ENCODE measurements at places on chromosomes 5 and 9. TPM values are rescaled to one million over a fixed set of nuclear protein-coding genes. Genes with fewer than 3 reads are reported as not detected.
A peak's percentile ranks its signal among the peaks of the same experiment; 100 is the strongest.

DNA sequence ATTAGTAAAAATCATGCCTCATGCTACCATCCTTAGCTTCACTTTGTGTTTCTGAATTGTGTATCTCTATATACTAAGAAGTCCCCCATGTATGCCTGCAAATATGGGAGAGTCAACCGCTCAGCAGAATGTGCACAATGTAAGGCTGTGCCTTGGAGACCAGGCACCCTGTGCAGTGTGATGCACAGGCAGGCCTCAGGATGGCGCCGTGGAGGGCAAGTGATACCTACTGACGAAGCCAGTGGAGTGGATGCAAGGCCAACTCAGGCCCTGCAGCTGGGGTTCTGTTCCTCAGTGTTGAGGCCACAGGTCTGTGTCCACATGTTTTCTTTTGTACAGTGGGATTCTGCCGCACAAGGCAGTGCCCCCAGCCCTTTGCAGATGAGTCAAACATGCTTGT lies 28.4 kb downstream of the SYK start:
- DNase-seq, result peak; percentile 12

- DNase-seq, result no peak
Measured at GRCh38 chr9:122095010-122095767, 2.1 kb upstream of the TTLL11 start.

GRCh38 chr9:8764051-8764450 lies 964.5 kb upstream of the DMAC1 start:
- no peak for DNase-seq

The PLCXD3 gene
- total RNA-seq, result 1.4 TPM

The PCDHB8 gene
- total RNA-seq, result not detected

DNA sequence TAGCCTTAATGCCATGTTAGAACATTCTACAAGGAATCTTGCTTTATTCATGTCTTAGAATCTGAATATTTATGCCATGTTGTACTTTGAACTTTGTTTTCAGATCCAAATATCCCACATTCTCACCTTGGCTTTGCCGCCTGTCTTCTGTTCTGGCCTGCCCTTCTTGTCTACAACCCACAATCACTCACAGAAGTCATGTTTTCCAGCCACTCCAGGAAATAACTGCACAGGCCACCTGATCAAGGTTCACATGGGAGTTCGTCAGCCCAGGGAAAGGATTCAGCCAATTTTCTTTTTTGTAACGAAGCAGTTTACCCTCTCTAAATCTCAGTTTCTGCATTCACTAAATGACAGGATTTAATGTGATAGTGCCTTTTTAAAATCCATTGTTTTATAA lies 70.5 kb downstream of the JAKMIP2 start:
- DNase-seq, result no peak

DNA sequence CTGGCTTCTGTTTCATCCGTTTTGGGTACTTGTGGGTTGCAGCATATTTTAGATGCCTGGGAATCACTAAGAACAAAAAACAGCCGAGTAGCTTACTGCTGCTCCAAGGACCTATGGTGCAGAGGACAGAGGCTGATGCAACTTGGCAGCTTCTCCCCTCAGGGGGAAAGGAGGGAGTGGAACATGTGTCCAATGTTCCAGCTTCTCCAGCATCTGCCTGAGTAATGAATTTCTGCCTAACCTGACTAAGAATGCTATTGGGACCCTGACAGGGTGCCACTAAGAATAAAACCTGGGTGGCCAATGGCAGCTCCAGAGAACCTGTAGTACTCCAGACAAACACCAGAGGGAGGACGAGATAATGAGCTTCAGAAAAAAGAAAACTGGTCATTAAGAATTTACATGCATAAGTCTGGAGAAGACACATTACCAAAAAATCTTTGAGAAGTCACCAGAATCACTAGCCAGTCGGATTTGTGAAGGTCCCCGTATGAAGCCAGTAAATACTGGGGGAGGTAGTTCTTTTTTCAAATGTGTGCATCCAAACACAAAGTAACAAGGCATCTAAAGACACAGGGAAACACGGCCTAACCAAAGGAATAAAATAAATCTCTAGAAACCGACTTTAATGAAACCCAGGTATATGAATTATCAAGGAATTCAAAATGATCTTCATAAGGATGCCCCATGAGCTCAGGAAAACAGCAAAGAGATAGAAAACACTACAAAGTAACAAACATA lies 293.5 kb downstream of the HINT1 start:
- no peak for DNase-seq

GRCh38 chr5:96227957-96228356 lies 205.1 kb downstream of the PCSK1 start:
- DNase-seq, result no peak

DNA sequence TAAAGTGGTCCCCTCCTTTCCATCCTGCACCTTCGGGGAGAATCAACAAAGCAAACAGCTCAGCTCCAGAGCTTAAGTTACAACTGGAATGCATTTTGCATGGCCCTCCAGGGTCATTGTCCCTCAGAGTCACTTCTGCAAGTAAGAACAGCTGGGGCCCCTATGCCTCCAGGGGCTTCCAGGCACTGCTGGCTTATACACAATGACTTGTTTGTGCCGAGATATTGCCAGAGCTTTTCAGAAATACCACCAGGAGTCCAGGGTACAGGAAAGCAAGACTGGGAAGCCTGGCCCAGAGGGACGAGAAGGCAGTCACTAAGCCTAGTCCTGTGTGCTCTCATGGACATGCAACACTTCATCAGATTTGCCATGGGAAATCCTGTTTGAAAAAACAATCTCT lies 11.3 kb downstream of the FRMD3 start:
- no peak for DNase-seq

- no peak for DNase-seq
Measured at GRCh38 chr9:74630228-74630627, 133.1 kb downstream of the RORB start.

GRCh38 chr9:122056484-122056883 lies 36.6 kb downstream of the TTLL11 start:
- no peak for DNase-seq

The BTNL3 gene
- total RNA-seq, result 0.79 TPM

The DMRT3 gene
- not detected for total RNA-seq

GRCh38 chr9:126700903-126701812 lies 87.4 kb downstream of the LMX1B start:
- DNase-seq, result no peak

- no peak for DNase-seq
Measured at GRCh38 chr5:68290847-68291246, 75.3 kb downstream of the PIK3R1 start.

DNA sequence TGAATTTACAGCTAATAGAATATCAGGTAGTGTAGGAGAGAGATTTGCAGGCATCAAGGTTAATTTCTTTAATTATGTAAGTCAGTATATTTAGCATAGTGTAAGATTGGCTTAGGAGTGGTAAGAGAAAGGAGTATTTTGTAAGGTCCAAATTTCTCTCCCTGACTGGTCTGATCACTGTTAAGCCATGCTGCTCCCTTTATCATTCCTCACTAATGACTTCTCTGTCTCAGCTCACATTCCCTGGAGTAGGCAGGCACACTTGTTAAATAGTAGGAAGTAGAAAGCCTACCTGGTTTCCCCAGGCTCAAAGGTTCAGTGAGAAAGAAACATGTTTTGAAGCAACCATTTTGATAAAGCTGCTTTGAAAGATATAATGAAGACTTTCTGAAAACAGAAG lies 90.7 kb downstream of the SMIM15 start:
- DNase-seq, result no peak

DNA sequence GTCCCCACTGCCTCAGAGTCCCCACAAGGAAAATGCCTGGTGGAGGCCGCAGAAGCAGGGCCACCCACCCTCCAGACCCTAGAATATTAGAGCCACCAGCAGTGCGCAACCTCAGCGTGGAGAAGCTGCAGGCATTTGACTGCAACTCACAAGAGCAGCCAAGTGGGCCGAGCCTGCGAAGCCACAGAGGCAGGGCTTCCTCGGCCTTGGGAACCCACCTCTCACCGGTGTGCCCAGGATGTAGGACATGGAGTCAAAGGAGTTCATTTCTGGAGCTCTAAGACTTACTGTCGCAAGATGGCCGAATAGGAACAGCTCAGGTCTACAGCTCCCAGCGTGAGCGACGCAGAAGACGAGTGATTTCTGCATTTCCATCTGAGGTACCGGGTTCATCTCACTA lies 397.9 kb upstream of the PIK3R1 start:
- DNase-seq, result no peak

The ARHGEF37 gene
- total RNA-seq, result 4.3 TPM

GRCh38 chr5:38724301-38725030 lies 121.3 kb upstream of the OSMR start:
- no peak for DNase-seq

GRCh38 chr9:129282731-129283211 lies 104.7 kb upstream of the IER5L start:
- DNase-seq, result peak; percentile 62

DNA sequence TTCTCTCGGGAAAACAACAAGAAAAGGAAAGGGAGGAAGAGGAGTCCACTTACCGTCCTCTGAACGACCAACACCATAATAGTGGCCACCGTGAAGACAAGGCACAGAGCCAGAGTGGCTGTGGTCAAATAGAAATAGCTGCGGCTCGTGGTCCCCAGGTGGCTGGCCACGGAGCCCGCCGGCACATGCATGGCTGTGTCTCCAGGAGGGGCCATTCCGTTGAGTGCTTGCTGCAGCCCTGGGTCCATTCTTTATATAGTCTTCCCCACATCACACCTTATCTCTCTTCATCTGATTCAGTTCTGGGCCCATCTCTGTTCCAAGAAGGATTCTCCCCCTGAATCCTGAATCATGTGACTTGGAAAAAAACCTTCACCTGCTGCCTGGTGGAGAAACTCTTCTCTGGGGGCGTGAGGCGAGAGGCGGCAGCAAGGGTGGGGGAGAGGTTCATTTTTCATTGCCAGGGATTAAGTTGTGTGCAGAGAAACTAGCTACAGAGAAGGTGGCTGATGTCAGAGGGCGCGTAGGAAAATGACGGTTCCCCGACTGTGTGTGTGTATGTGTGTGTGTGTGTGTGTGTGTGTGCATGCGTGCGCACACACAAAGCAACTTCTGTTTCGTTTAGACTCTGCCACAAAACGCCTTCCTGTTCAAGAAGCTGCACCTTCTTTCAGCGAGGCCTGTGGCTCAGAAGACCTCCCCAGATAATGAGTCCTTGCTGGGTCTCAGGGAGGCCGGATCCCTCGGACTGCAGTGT lies at the start of gene TNFSF8:
TSS of gene TNFSF8 (minus strand) at position 536 of the 757 bp plus-strand sequence. CDS start at position 248, 288 bp downstream.
- peak; percentile 55 for DNase-seq

DNA sequence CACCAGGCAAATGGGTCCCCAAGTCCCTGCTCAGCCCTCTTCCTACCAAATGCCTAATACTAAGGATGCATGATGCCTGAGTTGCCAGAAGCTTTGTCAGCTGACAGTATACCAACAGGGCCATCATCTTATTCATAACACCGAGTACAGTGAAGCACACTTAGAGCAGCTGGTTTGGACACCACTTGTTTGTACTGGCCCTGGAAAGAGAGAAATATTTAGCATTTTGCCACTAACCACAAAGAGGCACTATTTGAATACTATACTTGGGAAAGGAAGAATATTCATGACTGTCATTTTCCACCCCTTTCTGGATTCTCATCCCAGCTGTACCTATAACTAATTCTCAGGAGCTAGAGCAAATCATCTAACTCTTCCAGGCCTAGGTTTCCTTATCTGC lies 364.4 kb upstream of the KIF2A start:
- DNase-seq, result no peak

- DNase-seq, result peak; percentile 59
Measured at GRCh38 chr9:33623658-33624586, 99.9 kb downstream of the ANKRD18B start.

The CACFD1 gene
- 31.1 TPM for total RNA-seq

The REXO4 gene
- 27.3 TPM for total RNA-seq

The CD72 gene
- total RNA-seq, result 8.8 TPM

DNA sequence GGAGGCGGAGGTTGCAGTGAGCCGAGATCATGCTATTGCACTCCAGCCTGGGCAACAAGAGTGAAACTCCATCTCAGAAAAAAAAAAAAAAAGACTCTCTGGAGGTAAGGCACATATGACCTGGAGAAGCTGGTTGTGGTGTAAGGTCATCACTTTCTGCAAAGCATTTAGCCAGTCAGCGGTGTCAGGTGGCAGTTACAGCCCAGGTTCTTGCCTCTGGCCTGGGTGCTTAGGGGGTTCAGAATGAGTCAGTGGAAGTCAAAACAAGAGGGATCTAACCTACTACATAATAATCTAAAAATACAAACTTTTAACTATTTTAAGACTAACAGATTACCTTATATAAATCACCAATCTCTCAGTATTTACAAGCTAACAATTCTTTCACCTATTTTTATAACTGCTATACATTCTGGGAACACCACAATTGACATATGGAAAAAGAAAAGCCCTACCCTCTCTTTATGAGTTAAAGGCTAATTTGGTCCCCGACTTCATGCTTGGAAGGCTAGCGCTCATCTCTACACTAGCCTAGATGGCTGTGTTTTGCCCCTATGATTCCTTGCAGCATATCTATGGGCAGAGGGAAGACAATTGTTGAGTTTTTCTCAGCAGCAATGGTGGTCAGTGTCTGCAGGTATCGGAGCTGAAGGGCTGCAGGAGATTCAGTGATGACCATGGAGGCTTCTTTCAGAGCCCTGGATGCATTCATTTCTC lies 29.2 kb downstream of the STOM start:
- DNase-seq, result no peak

DNA sequence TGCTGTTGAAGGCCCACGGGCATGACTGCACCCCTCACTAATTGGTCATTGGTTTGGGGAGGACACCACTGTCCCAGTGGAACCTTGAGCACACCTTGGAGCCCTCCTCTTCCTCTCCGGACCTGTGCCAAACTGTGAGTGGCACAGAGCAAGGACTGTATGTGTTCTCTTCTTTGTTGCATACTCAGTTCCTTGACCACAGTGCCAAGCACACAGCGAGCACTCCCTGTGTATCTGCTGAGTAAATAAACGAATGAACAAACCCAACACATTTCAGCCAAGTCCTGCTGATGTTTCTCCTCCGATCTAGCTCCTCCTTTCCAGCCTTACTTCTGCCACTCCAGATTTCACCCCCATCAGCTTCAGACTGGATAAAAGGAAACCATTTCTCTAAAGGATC lies 2.7 kb upstream of the TRIM52 start:
- no peak for DNase-seq

- no peak for DNase-seq
Measured at GRCh38 chr5:40273936-40274335, 405.8 kb upstream of the PTGER4 start.

The HMCN2 gene
- total RNA-seq, result 1.2 TPM

DNA sequence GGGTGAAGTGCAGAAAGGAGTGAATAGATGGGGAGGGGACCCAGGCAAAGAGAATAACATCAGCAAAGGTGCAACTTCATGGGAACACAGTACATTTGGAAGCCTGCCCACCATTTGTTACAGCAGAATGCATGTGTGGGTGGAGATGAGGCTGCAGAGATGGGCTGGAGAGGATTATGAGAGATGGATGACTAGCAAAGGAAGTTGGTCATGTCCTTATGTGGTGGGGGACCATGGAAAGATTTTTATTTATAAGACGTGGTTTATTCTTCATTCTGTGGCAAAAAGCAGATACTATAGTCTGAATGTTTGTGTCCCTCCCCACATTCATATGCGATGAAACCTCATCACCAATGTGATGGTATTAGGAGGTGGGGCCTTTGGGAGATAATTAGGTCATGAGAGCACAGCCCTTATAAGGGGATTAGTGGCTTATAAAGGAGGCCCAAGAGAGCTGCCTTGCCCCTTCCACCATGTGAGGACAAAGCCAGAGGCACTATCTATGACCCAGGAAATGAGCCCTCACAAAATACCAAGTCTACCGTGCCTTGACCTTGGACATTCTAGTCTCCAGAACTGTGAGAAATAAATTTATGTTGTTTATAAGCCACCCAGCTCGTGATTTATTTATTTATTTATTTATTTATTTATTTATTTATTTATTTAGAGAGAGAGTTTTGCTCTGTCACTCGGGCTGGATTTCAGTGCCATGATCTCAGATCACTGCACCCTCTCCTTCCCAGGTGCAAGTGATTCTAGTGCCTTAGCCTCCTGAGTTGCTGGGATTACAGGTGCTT lies 483.7 kb downstream of the RAB3C start:
- DNase-seq, result no peak

- DNase-seq, result no peak
Measured at GRCh38 chr9:74662674-74663073, 165.5 kb downstream of the RORB start.
